Stimulated activated CD4-positive, alpha-beta T cell treated with anti-CD3 and anti-CD28 coated beads, Interleukin-12 subunit alpha, Interleukin-12 subunit beta, amount 100 ng/mL, for 4 hours (primary cell): ENCODE measurements at places on chromosomes 1 and 21.

DNA sequence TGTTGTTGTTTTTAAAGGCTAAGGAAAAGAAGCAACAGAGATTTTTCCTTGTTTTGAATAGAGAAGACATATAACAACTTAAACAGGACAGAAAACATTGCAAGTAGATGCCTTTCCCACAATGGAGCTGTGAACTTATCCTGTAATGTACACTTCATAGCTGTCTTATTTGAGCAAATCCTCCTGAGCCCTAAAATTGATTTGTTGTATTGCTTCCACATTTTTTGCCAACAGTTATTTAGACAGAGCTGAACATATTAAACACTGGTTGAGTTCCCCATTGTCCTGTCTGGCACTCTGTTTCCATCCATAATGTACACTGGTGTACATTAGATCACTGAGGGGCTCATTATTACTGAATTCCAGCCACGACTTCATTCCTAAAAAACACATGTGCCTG is 32.2 kb downstream of the CACHD1 start:
- no peak for DNase-seq

DNA sequence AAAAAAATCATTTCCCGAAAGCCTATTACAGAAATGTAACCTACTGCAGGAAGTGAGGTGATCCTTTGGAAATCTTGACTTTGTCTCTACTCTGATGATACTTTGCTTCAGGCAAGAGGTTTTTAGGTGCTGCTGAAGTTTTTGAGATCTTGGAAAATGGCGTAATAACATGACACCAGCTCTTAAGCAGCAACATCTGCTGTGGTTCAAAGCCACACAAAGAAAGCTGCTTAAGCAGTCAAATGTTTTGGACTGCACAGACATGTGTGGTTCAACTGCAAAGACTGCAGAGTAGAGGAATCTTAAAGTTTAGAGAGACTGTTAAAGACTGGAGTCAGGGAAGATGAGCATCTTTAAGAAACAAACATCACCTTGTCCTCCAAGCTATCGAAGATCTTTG is 139.0 kb downstream of the RASAL2 start:
- DNase-seq = no peak

- DNase-seq = no peak
Observed at GRCh38 chr1:68120136-68120791, 69.8 kb upstream of the DIRAS3 start.

GRCh38 chr21:36710729-36711048 is 11.8 kb downstream of the SIM2 start:
- no peak for DNase-seq

DNA sequence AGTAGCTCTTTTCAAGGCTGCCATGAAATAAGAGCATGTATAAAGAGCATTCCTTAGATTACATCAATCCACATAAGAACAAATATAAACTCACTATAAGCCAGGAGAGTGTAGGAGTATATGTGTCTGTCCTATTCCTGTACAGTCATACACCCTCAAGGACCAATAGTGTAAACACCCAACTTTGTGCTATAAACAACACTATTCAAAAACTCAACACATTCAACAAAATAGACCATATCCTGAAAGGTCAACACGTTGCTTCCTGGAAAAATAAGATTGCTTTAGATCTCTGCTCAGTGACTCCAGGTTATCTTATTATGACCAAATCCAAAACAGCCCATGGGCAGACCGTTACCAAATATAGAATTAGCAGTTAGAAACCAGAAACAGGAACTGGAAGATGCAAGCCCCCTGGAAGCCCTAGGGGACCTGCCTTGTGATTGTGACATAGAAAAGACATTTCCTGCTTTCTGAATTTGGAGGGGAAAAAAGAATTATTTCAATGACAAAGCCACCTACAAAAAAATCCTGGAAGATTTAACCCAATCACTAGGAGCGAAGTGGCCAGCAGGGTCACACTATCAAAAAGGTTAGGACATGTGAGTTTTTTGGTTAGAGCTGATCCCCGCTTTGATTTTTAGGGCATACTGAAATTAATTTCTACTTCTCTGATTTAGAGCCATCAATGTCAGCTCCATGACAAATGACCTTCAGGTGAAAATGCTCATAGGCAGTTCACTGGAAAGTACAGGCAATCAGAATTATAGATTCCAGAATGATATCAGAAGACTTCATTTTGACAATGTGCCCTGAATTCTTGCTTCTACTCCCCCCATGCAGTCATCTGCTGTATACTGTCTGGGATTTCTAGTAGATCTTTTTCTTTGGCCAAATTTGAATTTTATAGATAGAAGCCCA is 59.9 kb downstream of the LRRC8C start:
- no peak for DNase-seq

DNA sequence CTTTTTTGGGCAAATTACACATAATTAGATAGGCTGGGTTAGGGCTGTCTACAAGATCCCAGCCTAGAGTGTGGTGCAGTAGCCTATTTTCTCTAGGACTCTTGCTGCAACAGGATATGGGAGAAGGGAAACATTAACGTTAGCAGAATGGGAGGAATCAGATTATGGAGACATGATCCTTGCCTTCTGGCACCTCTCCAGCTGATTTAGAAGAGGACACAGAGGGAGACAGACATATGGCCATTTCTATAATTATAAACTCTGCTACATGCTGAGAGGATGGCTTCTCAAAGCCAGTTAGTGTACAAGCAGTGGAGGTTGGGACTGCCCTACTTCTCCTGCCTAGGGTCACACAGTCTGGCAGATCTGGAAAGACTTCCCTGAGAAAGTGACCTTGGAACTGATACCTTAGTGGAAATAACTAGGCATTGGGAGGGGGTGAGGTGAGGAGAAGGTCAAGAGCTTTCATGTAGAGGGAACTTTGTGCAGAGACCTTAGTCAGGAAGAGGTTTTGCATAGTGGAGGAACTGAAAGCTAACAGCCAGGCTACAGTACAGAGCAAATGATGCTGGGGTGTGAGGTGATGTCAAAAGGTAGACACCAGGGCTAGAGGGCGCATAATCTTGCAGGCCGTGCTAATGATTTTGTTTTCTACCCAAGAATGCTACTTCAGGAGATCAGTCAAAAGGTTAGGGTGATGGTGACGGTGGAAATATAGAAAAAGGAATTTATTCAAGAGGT is 1.2 kb upstream of the CD1D start:
- no peak for DNase-seq

- DNase-seq = peak; percentile 17
Observed at GRCh38 chr1:37449936-37450335, 24.4 kb upstream of the ZC3H12A start.

DNA sequence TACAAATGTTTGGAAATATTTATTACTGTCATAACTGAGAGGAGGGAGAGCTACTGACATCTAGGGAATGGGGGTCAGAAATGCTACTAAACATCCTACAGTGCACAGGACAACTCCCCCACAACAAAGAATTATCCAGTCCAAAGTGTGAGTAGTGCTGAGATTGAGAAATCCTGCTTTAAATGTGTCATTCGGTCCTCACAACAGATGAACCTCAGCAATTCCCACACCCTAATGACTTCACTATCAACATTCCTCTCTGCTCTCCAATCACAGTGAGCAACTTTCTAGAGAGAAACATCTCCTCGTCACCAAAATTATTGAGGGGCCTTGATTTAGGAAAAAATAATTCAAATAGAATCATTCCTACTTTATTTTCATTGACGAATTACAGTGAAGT is 18.0 kb downstream of the OMA1 start:
- no peak for DNase-seq

DNA sequence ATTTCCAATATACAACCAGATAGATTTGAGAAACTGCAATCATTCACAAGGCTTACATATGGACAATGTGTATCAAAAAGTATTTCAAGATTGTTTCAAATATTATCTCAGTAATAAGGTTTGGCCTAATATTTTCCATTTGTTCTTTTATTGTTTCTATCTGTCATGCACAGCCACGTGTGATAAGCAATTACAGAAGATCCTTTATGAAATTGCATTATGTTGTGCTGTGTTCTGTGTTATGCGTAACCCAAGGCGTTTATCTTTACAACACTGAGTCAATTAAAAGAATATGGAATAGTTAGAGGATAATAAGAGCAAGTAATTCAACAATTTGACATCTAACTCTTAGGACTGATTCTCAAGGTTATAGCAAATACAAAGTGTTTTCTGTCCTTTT is 1009.3 kb upstream of the PRMT6 start:
- DNase-seq = no peak

DNA sequence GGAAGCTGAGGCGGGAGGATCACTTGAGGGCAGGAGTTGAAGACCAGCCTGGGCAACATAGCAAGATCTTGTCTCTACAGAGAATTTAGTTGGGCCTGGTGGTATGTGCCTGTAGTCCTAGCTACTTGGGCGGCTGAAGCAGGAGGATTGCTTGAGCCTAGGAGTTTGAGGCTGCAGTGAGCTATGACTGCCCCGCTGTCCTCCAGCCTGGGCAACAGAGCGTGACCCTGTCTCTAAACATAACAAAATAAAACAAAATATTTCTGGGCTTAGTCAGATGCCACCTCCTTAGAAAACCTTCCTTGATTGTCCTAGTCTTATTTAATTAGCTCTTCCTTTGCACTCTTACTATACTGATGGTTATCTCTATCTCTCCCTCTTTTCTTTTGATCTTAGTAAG is 8.5 kb downstream of the TGFB2 start:
- DNase-seq = no peak

GRCh38 chr21:34129901-34130715 is 56.7 kb downstream of the MRPS6 start:
- no peak for DNase-seq

DNA sequence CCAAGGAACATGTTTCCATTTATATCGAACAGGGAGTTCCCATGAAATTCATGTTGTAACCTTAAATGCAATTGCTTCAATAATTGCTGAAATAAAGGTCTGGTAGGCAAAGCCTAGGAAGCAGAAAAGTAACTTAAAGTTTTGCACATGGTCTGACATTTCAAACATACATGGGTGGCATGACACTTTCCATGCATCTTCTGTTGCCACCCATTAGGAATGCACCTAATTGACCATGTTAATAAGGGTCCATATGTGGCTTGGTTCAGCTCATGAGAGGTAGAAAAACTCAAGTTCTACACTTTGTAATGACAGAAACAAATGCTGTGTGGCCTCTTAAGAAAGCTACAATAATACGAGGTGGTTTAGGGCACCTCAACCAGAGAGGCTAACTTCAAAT is 72.0 kb upstream of the GORAB start:
- DNase-seq = no peak

GRCh38 chr1:67162954-67163353 is 3.3 kb upstream of the IL23R start:
- DNase-seq = no peak

GRCh38 chr1:46581681-46582455 is 22.2 kb downstream of the MKNK1 start:
- no peak for DNase-seq
